AG09309 (cell line): ENCODE measurements at places on chromosomes 1 and 21.

DNA sequence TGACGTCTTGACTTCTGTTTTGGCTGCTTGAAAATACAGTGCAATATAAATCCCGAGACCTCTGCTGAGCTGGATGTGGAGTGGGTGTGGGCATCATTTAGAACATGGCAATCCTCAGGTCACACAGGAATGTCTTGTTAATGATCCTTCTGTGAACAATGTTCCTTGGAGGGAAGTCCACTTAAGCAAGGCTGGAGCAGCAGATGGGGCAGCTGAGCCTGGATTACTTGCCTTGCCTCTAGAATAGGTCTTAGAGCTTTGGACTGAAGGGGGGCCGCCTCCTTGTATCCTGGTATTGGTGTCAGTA, 926 bp upstream of the SCMH1 start:
- DNase-seq, result no peak

GRCh38 chr1:239765163-239765562, 326.5 kb upstream of the FMN2 start:
- DNase-seq, result no peak

- no peak for DNase-seq
Observed at GRCh38 chr1:79478160-79478559, 471.6 kb upstream of the ADGRL4 start.

- DNase-seq, result peak; percentile 50
Observed at GRCh38 chr1:171226747-171227370, 21.4 kb upstream of the FMO1 start.

DNA sequence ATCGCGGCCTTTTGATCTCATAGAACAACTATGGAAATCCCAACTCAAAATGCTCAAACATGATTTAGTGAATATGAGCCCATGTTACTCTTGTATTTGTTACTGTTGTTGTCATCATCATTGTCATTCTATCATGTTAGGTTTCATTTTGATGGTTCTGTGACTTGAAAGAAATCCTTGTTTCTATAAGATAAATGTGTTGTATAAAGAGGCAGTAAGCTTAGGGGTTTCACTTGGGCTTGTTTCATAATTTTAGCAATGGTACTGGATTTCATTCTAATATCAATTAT, 15.3 kb upstream of the GBP5 start:
- DNase-seq, result no peak

- no peak for DNase-seq
Observed at GRCh38 chr1:241813768-241814320, 34.2 kb upstream of the EXO1 start.

GRCh38 chr1:215603319-215603718, 36.2 kb downstream of the KCTD3 start:
- DNase-seq, result no peak

GRCh38 chr1:58401991-58402390, 144.5 kb downstream of the OMA1 start:
- DNase-seq, result no peak

DNA sequence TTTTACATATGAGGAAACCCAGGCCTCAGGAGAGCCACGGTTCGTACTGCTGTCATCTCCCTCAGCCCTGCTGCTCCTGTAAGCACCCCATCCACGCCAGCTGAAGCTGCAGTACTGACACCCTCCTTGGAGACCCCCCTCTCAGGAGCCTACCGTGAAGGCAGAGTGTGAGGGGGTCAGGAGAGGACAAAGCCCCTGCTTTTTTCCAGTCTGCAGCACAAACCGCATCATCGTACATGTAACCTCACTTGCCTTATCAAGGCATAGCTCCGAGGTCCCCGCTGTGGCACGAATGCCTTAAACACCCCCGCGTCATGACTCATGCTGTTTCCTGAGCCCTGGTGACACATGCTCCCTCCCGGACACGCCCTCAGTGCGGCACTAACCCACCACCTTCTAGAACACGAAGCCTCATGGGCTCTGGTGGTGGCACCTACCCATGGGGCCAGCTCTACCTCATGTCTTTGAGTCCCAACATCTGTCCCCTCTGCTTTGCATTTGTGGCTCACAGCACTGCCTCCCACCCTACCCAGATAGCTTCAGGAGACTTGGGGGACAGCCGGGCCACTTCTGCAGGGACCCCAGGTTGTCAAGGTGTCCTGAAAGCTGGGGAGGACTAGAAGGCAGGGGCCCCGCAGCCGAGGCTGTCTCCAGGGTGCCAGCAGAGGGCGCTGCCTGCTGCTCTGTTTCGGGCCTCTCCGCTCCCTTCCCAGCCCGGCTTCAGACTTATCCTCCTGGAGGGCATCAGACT, 4.9 kb downstream of the SH3BGRL3 start:
- DNase-seq, result no peak

- no peak for DNase-seq
Observed at GRCh38 chr1:210482945-210483617, 154.4 kb downstream of the HHAT start.

DNA sequence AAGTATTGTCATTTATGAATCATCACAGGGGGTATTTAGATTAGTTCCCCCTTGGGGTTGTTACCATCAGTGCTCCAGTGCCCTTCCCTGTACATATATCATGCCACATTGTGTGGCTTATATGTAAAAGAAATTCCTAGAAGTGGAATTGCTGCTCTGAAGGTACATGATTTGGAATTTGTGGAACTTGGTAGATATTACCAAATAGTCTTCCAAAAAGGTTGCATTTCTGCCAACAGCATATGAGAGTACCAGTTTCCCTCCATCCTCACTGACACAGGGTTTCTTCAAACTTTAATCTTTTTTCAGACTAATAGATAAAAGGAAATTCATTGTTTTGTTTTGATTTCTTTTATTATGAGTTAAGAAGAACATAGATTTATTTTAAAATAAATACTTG, 41.3 kb downstream of the AKNAD1 start:
- no peak for DNase-seq

DNA sequence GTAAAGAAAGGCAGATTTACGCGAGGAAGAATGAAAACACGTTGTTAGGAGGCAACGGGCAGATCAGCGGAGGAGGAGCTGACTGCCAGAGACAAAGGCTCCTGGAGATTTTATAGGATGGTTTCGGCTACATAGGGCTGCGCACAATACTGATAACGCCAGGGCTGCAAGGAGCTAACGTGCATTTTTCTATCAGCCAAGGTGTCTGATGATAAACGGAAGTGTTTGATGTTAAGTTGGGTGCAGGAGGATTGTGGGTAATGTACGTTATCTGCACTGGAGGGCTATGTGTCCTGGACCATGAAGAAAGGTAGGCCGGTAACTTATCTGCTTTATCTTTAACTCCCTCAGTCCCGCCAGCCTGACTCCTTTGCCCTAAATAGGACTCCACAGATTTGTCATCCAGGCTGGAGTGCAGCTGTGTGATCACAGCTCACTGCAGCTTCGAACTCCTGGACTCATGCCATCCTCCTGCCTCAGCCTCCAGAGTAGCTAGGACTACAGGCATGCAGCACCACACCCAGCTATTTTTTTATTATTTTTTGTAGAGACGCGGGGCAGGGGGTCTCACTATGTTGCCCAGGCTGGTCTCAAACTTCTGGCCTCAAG, 29.6 kb downstream of the SETD4 start:
- DNase-seq, result no peak

- no peak for DNase-seq
Observed at GRCh38 chr1:217407534-217408001, 223.3 kb downstream of the GPATCH2 start.
